ENCODE measurements at places on chromosomes 4 and X. TPM values are rescaled to one million over a fixed set of nuclear protein-coding genes. Genes with fewer than 3 reads are reported as not detected.

DNA sequence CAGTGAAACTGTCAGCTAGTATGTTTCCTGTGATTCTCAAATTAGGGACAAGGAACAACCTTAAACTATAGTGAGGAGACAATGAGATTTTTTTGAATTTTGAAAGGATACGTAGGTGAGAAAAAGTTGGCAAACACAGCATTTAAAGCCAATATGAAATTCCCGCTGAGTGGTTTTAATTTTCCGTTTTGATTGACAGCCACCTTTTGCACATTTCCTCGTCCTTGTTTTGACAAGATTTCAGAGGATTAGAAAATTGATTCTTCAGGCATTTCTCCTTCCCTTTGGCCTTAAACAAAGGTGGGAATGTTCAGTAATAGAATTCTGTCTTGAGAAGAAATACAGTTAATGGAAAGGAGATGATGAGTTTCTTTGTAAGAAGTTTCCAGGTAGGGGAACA lies 52.2 kb downstream of the RAPGEF2 start:
- no peak for DNase-seq

- no peak for DNase-seq
Measured at GRCh38 chrX:141760761-141761160, 62.2 kb upstream of the SPANXD start.

DNA sequence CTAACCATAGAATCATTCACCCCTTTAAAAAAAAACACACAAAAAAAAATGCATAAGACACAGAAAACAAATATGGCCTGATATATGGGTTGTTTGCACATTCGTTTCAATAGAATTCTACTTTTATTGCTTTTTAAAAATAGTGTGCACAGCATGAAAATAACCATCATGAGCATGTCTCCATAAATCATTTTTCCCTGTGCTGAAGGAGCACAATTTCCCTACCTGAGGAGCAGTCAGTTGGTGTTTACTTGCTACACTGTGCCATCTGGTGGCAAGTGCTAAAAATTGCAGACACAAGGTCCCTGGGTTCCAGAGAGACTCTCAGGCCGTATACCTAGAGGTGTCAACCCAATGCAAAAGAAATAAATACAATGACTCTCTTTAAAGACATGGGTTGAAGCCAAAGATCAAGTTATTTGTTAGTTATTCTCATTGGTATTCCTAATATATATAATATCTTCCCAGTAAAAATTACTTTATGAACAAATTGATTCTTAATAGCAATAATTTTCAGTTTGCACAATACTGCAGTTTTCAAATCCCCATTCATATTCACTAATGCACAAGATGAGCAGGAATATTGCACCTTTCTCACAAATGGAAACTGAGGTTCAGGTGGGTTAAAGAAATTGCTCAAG lies 551.4 kb downstream of the IQCM start:
- peak; percentile 25 for DNase-seq

- DNase-seq, result no peak
Measured at GRCh38 chr4:115356176-115356575, 242.8 kb upstream of the NDST4 start.

Gene TCP11X2
- not detected for total RNA-seq

GRCh38 chr4:148092316-148093014 lies 349.7 kb downstream of the NR3C2 start:
- no peak for DNase-seq

DNA sequence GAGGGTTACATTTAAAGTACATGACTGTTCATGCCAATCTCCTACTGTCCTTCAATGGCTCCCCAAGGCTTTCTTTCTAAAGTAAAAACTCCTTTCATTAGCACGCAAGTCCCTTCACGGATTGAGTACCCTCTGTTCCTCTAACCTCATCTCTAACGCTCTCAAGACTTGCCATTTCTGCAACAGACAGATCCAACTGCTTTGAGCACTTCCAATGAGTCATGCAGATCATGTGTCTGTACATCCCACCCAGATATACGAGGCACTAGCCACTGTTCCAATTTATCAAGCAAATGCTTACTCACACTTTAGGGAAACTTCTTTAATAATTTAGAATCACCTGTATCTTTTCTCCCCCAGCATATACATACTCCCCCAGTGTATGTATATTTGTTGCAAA lies 332.5 kb upstream of the ZFP42 start:
- DNase-seq, result no peak

DNA sequence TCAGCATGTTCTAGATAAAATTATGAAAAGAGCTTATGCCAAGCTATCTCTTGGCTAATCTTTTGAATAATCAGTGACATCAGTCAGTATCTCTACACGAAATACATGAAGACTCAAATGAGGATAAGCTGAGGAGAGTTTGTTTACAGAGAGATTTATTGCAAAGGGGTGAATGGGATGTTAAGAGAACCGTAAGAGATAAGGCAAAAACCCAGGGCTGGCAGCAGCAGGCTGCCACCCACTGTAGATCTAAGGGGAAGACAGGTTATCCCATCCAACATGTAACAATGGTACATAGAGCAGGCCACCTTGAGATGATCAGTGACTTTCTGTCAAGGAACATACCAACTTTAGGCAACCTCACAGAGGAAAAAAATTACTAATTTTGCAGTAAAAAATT lies 432.1 kb upstream of the NR3C2 start:
- no peak for DNase-seq

GRCh38 chrX:32170481-32170880 lies 1040.9 kb downstream of the DMD start:
- no peak for DNase-seq

Gene GAGE12H
- total RNA-seq, result not detected

Gene CD38
- total RNA-seq, result 6.2 TPM

- DNase-seq, result no peak
Measured at GRCh38 chr4:141099326-141099725, 33.9 kb downstream of the RNF150 start.

GRCh38 chr4:74822603-74823002 lies 28.3 kb upstream of the BTC start:
- DNase-seq, result no peak

Gene GUCY1B1
- total RNA-seq, result 42.1 TPM

Gene APELA
- not detected for total RNA-seq

- DNase-seq, result no peak
Measured at GRCh38 chrX:149471397-149471796, 33.7 kb downstream of the IDS start.

Gene RHOXF1
- not detected for total RNA-seq

Gene FRG2
- not detected for total RNA-seq

GRCh38 chr4:168487282-168488035 lies 7.2 kb upstream of the DDX60L start:
- no peak for DNase-seq

DNA sequence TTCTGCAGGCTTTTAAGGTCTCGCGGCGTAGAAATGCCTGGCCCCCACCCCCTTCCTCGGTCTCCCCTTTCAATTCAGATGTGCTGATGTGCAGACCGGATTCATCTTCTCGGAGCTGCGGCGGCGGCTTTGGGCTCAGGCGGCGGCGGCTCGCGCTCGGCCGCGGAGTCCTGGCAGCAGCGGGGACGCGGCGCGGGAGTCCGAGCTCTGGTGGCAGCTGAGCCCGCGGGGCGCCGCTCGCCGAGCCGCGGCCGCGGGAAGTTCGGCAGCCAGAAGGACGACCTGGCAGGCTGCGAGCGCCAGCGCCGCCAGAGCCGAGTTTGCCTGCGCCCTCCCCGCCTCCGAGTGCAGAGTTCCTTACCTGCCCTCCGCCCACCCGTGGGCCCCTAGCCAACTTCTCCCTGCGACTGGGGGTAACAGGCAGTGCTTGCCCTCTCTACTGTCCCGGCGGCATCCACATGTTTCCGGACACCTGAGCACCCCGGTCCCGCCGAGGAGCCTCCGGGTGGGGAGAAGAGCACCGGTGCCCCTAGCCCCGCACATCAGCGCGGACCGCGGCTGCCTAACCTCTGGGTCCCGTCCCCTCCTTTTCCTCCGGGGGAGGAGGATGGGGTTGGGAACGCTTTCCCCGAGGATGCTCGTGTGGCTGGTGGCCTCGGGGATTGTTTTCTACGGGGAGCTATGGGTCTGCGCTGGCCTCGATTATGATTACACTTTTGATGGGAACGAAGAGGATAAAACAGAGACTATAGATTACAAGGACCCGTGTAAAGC lies 448 bp downstream of the TLL1 start:
- no peak for DNase-seq

DNA sequence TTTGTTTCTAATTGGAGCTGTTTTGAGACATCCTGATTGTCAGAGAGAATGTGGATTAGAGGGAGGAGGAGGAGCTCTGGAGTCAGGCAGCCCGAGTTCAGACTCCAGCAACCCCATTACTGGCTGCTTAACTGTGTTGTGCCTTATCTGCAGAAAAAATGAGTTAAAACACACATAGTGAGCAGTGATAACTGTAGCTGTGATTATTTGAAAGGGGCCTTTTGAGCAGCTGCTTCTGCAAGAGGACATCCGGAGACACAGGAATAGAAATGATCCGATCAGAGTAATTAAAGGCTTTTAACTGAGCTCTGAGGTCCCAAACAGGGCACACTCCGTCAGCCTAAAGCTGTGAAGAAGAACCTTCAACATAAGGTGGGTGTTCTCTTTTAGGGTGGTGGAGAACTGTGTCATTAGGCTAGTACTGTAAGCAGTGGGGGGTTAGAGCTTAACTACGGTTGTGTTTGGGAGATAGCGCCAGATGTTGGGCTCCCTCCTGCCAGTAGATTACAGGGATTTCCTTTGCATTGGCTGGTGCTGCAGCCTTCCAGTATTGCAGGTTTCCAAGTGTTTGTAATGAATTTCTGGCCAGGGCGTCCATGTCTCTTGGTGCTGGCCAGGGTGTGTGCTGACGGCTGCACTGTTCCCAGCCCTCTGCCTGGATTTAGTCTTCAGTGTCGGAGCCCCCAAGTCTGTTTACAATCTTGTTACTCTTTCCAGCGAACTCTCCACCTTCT lies 24.3 kb downstream of the ADD1 start:
- no peak for DNase-seq

DNA sequence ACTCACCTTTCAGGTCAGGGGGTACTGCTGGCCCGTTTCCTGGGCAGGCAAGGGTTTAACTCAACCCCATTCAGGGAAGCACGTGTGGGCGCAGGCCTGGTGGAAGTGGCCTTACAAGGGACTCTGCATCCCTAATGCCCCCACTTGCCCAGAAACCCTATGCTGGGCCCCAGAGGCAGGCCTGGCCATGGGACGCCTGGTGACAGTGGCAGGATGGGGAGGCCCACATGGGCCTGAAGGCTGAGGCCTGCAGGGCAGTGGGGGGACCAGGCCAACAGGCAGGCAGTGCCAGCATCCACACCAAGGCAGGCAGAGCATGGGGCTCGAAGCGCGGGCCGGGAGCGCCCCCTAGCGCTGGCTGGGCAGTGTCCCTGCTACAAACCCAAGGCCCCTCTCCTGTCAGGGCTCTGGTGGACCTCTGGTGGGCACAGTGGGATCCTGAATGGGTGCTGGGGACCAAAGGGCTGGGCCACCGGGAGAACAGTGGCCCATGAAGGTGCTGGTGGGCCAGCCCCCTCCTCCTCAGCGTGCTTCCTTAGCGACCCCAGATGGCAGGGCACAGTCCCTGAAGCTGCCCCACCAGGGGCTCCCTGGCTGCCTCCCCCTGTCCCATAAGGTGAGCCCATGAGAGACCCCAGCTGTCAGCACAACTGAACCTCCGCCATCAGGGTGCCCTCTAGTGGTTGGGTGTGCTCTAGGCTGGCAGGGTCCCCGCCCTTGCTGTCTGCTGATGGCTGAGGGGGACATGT lies 16.8 kb downstream of the FGFR3 start:
- DNase-seq, result peak; percentile 85

Gene IL1RAPL1
- total RNA-seq, result 0.34 TPM

GRCh38 chr4:836003-836511 lies 10.1 kb upstream of the CPLX1 start:
- DNase-seq, result no peak

GRCh38 chrX:55488006-55488592 lies 1.5 kb downstream of the USP51 start:
- no peak for DNase-seq

DNA sequence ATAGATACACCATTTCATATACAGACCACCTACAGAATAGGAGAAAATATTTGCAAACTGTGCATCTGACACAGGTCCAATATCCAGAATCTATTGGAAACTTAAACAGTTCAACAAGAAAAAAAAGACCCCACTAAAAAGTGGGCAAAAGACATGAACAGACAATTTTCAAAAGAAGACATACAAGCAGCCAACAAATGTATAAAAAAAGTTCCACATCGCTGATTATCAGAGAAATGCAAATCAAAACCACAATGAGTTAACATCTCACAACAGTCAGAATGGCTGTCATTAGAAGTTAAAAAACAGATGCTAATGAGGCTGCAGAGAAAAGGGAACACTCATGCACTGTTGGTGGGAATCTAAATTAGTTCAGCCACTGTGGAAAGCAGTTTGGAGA lies 36.8 kb downstream of the KIAA0232 start:
- no peak for DNase-seq

DNA sequence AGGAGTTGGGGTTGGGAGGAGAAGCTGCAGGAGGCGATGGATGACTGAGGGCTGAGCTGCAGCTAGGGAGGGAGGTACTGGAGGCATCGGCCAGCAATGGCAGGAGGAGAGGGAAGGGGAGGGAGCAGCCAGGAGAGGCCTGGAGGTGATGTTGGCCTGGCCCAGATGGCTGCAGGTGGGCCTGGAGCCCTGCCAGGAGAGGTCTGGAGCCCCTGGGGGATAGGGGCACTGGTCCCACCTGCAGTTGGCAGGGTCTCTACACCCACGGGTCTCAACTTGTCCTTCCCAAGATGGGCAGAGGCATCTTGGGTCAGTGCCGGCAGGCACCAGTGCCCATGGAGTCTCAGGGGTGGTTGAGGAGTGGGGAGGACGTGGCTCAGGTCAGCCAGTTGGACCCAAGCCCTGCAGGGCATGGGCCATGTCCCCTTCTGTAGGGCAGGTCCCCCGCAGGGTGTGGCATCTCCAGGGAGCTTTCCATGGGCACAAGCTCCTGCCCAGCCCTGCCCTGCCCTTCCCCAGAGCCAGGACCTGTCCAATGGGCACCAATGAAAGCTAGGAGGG lies 2.7 kb upstream of the MXD4 start:
- DNase-seq, result peak; percentile 52

GRCh38 chr4:122784261-122784660 lies 42.4 kb upstream of the FGF2 start:
- no peak for DNase-seq

DNA sequence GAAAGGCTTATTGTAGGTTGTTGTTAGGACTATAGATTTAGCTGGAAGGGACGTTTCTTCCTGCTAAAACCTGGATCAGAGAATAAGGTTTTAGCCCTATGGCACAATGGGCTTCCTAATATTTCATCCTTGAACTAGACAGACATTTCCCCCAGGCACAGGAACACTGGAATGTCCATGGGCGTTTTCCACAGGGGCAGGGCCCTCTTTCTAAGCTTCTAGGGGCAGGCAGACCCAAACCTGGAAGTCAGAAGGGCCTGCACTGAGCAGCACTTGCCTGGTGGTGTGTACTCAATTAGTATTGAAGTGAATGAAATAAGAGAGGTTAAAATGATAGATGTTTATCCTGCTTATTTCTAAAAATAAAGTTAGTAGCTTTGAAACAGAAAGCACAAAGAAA lies 41.1 kb downstream of the CASP6 start:
- no peak for DNase-seq

- no peak for DNase-seq
Measured at GRCh38 chr4:26349496-26349895, 28.7 kb downstream of the RBPJ start.

- no peak for DNase-seq
Measured at GRCh38 chr4:82774711-82775171, 23.9 kb downstream of the SCD5 start.
